ENCODE measurements at places on chromosomes 13 and 19.
A peak's percentile ranks its signal among the peaks of the same experiment; 100 is the strongest.

DNA sequence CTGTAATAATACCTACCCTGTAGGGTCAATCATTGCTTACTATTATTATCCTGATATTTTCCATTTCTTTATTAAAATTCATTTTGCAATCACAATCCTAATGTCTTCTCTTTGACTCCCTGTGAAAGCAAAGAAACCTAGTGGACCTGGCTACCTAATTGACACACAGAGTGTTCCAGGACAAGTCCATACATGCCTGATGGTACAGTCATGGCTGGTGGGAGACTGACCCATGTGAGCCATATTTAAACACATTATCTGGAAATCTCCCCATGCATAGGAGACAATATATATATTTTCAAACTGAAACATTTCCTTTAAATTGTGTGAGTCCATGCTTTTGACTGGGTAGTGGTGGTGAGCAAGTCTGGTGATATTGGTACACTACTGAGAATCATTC is 230.6 kb upstream of the DACH1 start:
- no peak for DNase-seq

- no peak for DNase-seq
Measured at GRCh38 chr13:76245920-76246319, 609.8 kb downstream of the LMO7 start.

- DNase-seq: no peak
Measured at GRCh38 chr13:102729560-102730270, 34.9 kb upstream of the METTL21C start.

DNA sequence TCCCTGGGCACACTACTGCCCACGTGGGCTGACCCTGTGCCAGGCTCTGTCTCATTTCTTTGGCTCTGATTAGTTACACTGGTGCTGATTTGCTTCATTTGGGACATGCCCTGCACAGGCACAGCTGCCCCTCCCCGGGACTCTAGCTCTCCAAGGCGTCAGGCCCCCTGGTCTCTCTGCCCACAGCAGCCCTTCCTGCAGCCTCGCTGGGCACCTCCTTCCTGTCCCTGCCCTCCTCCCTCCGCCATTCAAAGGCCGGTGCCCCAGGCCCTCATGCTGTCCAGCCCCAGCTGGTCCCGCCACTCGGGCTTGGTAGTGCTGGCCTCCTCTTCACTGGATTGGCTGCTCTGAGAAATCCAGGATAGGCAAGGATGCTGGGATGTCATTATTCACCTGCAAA is 73.1 kb downstream of the ERICH6B start:
- DNase-seq: no peak

GRCh38 chr13:50685491-50685890 is 158.0 kb downstream of the DLEU7 start:
- peak; percentile 32 for DNase-seq

- peak; percentile 24 for DNase-seq
Measured at GRCh38 chr13:69857183-69857821, 250.3 kb upstream of the ATXN8OS start.

DNA sequence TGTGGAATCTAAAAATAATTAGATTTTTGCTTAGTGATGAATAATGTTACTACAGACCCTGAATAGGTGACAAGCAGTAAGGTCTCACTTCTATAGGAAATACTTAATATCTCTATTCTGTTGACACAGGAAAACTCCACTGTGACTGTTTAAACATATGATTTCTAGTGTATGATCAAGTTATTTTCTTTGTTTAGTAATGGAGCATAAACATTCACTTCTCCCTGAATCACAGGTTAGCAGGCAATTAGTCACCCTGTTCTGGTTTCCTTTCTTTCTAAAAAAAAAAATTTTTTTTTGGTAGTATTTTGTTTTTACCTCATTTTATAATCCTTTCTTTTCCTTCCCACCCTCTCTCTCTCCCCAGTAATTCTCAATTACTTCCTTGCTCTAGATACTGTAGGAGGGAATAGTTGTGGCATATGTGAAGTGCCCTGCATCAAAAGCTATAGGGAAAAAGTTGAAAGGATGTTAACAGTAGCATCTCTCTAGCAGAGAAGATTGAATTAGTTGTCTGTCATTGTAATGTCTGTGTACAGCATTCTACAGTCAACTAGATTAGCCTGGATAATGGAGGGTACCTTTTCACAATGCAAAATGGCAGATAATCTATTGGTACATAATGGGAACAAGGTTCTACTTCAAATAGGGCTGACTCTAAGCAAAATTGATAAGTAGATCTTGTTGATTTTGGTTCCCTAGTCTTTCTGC is 3.5 kb downstream of the HS6ST3 start:
- DNase-seq: no peak

- DNase-seq: no peak
Measured at GRCh38 chr13:55887561-55887960, 1253.2 kb upstream of the PRR20A start.

DNA sequence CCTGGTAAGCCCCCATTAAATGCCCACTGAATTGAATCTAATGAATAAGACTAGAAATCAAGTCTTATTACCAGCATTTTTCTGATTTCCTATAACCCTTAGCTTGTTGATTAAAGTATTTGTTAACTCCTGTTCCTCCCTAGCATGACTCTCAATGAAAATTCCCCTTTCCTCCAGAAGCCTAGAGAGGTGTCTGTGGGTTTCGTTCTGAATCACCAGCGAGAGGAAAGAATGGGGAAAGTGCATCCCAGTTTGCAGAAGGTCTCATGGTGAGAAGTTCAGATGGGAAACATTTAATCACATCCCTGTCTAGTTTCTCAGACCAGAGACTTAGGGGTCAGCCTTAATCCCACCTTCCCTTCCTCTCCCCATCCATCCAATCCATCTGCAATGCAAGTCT is 26.9 kb downstream of the POU2F2 start:
- DNase-seq: no peak

GRCh38 chr19:35279985-35280821 is 2.1 kb upstream of the HAMP start:
- DNase-seq: no peak

DNA sequence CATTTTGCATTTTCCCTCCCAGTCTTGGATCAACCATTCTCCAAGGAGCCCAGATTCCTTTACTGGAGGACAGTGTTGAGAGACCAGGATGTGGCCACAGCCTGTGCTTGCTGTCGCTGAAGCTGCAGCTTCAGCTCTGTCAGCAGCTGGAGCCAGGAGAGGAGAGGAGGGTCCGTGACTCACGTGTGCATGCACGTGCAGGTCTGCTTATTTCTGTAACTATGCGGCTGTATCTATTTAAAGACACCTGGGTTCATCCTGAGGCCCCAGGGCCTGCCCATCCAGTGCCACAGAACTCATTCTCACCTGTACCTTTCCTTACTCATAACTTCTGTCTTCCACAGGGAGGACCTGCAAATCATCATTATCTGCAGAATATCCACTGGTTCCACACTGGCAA is 8.2 kb upstream of the LAMP1 start:
- DNase-seq: no peak

DNA sequence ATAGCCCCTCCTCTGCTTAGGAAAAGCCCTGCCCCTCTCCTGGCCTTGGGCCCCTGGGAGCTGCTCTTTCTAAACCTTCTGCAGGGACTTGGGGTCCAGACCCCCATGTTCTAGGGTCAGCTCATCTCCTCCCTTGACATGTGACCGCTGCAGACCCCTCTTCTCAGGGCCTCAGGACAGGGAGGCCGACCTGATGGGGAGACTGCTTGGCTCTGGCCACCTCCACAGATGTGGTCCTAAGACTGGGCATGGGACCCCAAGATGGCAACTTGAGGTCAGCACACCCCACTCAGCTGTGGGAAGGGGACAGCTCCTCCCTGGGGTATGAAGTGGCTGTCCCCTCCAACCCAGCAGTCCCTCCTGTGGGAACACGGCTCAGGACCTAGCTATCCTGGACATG is 3.9 kb upstream of the SIX5 start:
- DNase-seq: no peak

DNA sequence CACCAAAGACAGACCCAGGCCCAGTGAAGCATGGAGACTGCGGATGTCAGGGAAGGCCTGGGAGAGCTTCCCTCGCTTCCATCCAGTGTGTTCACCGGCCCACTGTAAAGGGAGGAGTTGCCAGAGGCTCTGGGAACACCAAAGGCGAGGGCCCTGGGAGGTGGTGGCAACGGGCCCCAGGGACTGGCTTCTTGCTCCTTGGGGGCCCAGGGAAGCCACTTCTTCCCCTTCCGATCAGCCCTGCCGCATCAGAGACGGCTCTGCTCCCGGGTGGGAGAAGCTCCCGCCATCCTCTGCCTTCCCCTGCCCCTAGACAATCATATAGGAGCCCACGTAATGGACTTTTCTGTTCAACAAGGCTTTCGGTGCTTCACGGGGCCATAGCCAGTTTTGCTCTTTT is 83.4 kb upstream of the GPR183 start:
- no peak for DNase-seq

DNA sequence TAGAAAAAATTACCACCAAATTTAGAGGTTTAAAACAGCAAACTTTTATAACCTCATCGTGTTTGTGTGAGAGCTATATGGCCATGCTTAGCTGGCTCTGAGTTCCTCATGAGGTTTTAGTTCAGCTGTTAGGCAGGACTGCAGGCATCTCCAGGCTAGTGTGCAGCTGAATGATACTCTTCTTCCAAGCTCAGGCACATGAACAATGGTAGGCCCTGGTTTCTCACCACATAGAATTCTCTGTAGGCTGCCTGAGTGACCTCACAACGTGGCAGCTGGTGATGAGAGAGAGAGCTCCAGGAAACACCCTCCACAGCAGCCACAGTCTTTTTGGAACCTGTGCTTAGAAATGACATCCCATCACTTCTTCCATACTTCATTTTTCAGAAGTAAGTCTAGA is 540.6 kb upstream of the MIR17HG start:
- no peak for DNase-seq
